Activated T-cell treated with anti-CD3 and anti-CD28 coated beads, Interleukin-2, amount 50 U/mL, for 72 hours (primary cell): ENCODE measurements at places on chromosomes 7 and 10.

DNA sequence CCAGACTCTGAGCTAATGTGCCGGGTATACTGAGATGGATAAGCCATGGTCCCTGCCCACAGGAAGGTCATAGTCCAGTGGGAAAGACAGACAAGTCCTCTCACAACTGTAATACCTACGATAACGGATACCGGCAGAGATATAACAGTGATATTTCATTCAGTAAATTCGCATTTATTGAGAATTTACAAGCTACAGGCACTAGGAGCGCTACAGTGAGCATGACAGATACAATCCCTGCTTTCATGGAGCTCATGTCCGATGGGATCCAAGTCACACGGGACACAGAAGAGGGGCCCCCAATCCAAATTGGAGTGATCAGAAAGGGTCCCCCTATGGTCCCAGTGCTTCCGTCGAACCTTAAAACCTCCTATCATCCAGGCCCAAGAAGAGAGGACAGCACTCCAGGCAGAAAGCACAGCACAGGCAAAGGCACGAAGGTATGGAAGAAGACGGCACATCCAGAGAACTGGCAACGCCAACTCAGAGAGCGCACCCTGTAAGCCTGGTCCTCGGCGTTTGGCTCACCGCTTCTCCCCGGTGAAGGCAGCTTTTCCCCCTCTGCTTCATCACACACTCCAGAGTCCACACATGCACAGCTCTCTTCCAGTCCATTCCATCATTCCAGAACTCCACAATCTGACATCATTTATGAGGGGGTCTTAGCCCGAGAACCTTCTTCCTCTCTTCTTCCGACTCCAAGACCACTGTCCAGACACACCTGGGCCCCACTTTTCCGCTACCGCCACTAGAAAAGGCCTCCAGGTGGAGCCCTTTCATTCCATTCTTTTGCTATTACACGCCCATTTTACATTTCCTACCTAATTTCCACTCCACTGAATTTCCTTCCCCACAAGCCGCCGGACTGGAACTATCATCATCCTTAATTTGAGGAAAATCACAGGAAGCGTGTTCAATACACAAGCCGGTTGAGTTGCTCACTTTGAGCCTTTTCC lies 47.8 kb upstream of the NKX2-3 start:
- no peak overlapping the region for H3K4me3 ChIP-seq
- no peaks in the 10 kb centered on the region for H3K36me3 ChIP-seq
- H3K4me1 ChIP-seq, result no peaks in the 10 kb centered on the region
- H3K27ac ChIP-seq, result no peak overlapping the region

GRCh38 chr10:8677642-8678041 lies 623.2 kb downstream of the GATA3 start:
- no peak overlapping the region for H3K27ac ChIP-seq
- peaks cover 5% of the 10 kb centered on the region for H3K4me1 ChIP-seq
- no peak for DNase-seq
- peaks cover 1% of the 10 kb centered on the region for H3K36me3 ChIP-seq

- no peak for DNase-seq
- no peak overlapping the region for H3K27ac ChIP-seq
- no peak overlapping the region for H3K4me3 ChIP-seq
- no peaks in the 10 kb centered on the region for H3K36me3 ChIP-seq
Observed at GRCh38 chr10:576130-576465, 113.4 kb downstream of the DIP2C start.

GRCh38 chr10:76642358-76642757 lies 995.2 kb downstream of the KCNMA1 start:
- no peaks in the 10 kb centered on the region for H3K4me1 ChIP-seq
- no peaks in the 10 kb centered on the region for H3K36me3 ChIP-seq
- no peak overlapping the region for H3K27ac ChIP-seq
- DNase-seq, result no peak

- H3K36me3 ChIP-seq, result peaks cover 55% of the 10 kb centered on the region
- peak overlapping the region; percentile 83 for H3K27ac ChIP-seq
- DNase-seq, result peak; percentile 51
- peaks cover 89% of the 10 kb centered on the region for H3K4me1 ChIP-seq
Observed at GRCh38 chr10:6014241-6014761, 37.0 kb upstream of the IL15RA start.

GRCh38 chr7:105224884-105225651 lies 163.7 kb downstream of the SRPK2 start:
- H3K4me3 ChIP-seq, result no peak overlapping the region
- H3K27ac ChIP-seq, result peak overlapping the region; percentile 29
- H3K36me3 ChIP-seq, result peaks cover 2% of the 10 kb centered on the region
- peaks cover 25% of the 10 kb centered on the region for H3K4me1 ChIP-seq
- no peaks in the 10 kb centered on the region for H3K27me3 ChIP-seq

- H3K36me3 ChIP-seq, result no peaks in the 10 kb centered on the region
- no peak overlapping the region for H3K4me3 ChIP-seq
- H3K27ac ChIP-seq, result no peak overlapping the region
- no peak for DNase-seq
- no peaks in the 10 kb centered on the region for H3K4me1 ChIP-seq
Observed at GRCh38 chr7:14761510-14762296, 140.8 kb downstream of the DGKB start.

DNA sequence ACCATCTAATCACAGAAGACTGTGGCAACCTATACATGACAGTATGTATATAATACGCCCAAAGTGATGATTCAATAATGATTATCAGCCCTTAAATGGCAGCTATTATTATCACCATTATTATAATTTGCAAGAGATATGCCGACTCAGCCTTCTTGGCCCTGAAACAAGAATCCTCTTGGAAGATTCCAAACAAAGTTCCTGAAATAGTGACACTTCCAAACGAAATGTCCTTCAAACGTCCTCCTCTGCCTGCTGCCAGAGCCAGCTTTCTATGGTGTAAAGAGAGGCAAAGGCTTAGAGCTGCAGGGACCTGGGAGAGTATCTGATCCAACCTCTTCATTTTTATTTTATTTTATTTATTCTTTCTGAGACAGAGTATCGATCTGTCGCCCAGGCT lies 36.0 kb downstream of the NRAP start:
- H3K27me3 ChIP-seq, result peaks cover 38% of the 10 kb centered on the region
- H3K27ac ChIP-seq, result no peak overlapping the region
- no peak overlapping the region for H3K4me3 ChIP-seq
- no peaks in the 10 kb centered on the region for H3K4me1 ChIP-seq
- no peaks in the 10 kb centered on the region for H3K36me3 ChIP-seq

DNA sequence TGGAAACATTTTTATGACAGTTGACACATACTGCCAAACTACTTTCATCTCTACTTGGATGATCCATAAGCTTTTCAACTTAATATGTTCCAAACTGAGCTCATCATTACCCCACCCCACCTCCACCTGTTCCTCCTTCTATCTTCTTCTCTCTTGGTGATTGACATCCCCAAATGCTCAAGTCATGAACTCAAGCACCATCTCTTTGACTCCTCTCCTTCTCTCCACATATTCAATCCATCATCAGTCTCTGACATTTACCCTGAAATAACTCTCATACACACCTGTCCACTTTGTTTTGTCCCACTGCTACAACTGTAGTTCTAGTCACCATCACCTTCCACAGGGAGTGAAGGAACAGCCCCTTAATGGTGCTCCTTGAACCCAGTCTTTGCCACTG lies 43.3 kb downstream of the SGCE start:
- H3K4me3 ChIP-seq, result no peak overlapping the region
- no peak overlapping the region for H3K27ac ChIP-seq
- H3K4me1 ChIP-seq, result no peaks in the 10 kb centered on the region
- no peak for DNase-seq
- H3K36me3 ChIP-seq, result no peaks in the 10 kb centered on the region
- H3K27me3 ChIP-seq, result peaks cover 33% of the 10 kb centered on the region

GRCh38 chr7:120794106-120794729 lies 63.7 kb downstream of the TSPAN12 start:
- H3K36me3 ChIP-seq, result no peaks in the 10 kb centered on the region
- H3K27me3 ChIP-seq, result peaks cover 9% of the 10 kb centered on the region
- no peaks in the 10 kb centered on the region for H3K4me1 ChIP-seq
- H3K27ac ChIP-seq, result no peak overlapping the region

DNA sequence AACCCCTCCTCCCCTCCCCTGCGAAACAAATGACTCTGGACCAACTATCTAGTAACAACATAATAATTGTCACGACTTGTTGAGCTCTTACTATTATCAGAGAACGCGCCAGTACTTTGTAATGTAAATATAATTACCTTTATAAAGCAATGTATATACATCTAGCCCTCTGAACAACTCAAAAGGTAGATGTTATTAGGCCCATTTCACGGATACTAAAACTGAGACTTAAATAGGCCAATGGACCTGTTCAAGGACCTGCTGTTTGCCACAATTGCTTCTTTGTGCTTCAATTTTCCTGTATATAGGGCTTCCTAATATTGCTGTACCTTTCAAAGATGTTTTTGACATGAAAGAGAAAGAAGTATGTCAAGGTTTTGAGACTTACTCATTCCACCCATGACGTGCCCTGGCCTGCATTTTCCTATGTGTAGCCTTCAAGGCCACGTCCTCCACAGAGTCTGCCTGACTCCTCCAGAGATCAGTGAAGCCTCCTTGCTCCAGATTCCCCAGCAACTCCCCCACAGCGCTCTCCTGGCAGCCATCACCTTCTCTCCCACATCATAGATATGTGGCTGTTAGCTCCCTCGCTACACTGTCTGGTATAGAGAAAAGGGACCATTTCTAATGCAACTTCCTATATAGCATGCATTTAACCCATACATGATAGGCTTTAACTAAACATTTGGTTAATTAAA lies 156.6 kb downstream of the SKIDA1 start:
- no peak for DNase-seq
- H3K4me3 ChIP-seq, result no peak overlapping the region
- H3K36me3 ChIP-seq, result no peaks in the 10 kb centered on the region
